CD4-positive, alpha-beta T cell treated with Interleukin-15 for 4 hours (primary cell): ENCODE measurements at places on chromosomes 3 and 15.

GRCh38 chr3:107216711-107217110 lies 160.5 kb upstream of the CCDC54 start:
- no peak for DNase-seq

- DNase-seq, result peak; percentile 22
Measured at GRCh38 chr3:38960953-38961622, 90.7 kb downstream of the SCN11A start.

- no peak for DNase-seq
Measured at GRCh38 chr3:65641777-65642176, 396.9 kb downstream of the MAGI1 start.

- no peak for DNase-seq
Measured at GRCh38 chr15:56786966-56787365, 53.7 kb upstream of the ZNF280D start.

DNA sequence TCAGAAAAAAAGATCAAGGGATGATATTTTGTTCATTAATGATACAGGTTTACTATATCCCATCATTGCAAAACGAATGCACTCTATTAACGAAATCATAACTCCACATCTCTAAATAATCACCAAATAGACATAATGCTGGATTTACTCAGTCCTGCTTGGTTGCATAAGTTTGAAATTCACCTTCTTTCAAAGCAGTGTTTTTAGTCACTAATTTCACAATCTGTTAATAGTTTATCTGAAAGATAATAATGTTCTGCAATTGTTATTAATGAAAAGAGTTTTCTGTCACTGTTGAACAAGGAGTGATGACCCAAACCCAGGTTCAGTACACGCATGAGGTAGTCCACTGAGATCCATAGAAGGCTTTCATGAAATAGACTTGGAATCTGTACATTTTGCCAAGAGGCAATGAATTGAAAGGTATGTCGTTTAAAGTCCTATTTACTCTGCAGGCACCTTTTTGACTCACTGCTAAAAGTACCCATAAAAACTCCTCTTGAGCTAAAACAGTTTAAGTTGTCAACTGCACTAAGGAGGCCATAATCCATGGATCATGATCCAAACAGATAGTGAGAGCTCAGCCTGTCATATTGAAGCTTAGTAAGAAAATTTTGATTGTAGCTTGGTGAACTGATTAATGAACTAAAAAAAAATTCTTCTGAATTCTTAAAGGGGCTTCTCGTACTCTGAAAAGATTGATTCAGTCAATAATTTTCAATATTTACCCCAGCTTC lies 75.6 kb upstream of the MBNL1 start:
- DNase-seq, result no peak

DNA sequence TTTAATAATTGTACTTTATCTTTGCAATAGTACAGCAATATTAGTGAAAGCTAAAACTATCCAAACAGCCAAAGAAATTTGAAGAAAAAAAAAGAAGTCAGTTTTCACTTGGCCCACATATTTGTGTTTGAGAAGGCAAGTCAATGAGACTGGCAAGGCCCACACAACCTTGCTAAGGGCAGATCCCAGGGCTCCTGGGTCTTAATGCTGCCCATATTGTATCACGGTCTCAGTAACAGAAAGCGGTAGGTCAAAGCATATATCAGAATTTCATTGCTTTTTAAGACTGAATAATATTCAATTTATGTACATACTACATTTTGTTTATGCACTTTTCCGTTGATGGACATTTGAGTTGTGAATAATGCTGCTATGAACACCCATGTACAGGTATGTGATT lies 262.0 kb upstream of the TOPAZ1 start:
- DNase-seq, result no peak

- no peak for DNase-seq
Measured at GRCh38 chr3:197508051-197508451, 47.7 kb downstream of the BDH1 start.

DNA sequence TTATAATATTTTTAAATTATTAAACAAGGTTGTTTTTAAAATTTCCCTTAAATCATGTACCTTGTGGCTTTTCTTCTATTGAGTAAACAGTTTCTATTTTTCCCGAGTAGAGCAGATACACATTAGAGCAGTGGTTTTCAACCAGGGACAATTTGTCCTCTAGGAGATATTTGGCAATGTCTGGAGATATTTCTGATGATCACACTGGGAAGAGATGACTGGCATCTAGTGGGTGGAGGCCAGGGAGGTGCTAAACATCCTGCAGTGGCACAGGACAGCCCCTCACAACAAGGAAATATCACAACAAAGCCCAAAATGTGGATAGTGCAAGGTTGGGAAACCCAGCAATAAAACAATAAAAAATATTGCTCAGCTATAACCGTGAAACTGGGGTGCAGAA lies 113.0 kb upstream of the PTPRG start:
- DNase-seq, result no peak

GRCh38 chr3:45688194-45688881 lies 858 bp upstream of the SACM1L start:
- no peak for DNase-seq

- DNase-seq, result no peak
Measured at GRCh38 chr15:80419546-80419945, 15.4 kb downstream of the ARNT2 start.

GRCh38 chr15:64809649-64810496 lies 15.6 kb downstream of the PIF1 start:
- DNase-seq, result peak; percentile 67

GRCh38 chr3:45137656-45138181 lies 8.5 kb downstream of the CDCP1 start:
- no peak for DNase-seq

- DNase-seq, result no peak
Measured at GRCh38 chr15:48989170-48989569, 25.5 kb upstream of the SHC4 start.

GRCh38 chr3:101279162-101279561 lies 41.2 kb downstream of the IMPG2 start:
- DNase-seq, result no peak

GRCh38 chr3:186551387-186551786 lies 7.2 kb upstream of the CRYGS start:
- DNase-seq, result no peak

DNA sequence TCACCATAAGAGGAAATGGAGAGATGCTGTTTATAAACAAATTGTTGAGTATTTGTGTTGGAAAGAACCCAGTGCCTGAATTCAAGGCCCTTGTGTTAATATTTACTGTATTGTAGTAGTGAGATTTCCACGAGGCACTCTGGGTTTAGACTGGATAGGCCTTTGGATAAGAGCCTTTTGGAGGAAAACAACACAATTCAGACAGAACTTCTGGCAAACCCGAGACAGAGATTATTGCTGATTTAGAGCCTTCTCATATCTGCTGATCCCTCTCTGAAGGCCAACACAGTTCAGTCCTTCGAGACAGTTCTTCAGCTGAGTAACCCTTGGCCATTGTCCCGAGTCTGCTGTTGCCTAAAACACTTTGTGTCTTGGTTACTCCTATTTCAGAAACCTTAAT lies 55.7 kb downstream of the LMCD1 start:
- no peak for DNase-seq

- no peak for DNase-seq
Measured at GRCh38 chr15:42088801-42089640, 5.3 kb downstream of the PLA2G4D start.

DNA sequence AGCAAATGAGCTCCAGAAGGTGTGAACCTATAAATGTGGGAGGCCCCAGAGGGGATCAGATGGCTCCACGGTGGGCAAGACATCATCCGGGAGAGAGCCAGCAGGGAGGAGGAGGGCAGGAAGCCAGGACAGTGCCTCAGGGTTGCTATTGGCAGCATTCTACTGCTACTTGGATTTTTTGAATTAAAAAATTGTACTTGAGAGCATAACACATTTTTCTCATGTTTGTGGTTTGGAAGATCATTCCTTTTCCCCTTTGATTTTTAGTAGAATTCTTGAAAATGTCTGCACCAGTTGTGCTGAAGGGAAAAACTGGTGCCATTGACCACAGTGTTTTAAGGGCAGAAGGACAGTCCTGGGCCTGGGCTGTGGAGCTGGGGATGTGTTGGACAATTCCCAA lies 59.2 kb downstream of the LYZL4 start:
- DNase-seq, result no peak

DNA sequence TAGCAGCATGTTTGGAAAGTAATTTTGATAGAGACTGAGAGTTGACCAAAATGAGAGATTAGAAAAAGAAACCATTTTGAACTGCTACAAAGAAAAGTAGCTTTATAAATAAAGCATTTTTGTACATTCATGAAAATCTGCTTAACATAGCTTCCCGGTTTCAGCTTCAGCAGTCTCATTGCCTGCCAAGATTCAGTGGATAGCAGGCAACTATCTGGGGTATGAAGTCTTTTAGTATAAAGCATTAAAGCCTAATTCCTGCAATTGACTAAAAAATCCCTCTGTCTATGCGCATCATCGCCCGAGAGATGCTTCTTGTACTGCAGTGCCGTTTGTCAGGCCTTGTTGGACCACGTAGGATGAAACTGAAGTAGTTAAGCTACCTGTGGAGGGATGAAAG lies 588.4 kb downstream of the NAALADL2 start:
- no peak for DNase-seq

DNA sequence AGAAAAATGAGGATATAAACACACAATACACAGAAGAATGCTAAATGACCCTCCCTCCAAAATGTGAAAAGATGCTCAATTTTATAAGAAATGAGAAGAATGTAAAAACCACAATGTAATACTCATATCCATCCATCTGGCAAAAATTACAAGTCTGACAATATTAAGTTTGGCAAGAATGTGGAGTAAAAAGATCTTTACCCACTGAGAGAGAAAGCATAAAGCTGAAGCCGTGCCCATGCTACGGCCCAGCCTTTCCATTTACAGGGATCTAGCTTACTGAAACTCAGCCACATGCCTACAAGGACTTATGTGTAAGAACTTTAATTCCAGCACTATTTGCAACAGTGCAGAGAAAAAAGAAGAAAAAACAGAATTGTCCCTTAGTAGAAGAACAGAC lies 42.9 kb downstream of the ATP13A3 start:
- DNase-seq, result no peak

DNA sequence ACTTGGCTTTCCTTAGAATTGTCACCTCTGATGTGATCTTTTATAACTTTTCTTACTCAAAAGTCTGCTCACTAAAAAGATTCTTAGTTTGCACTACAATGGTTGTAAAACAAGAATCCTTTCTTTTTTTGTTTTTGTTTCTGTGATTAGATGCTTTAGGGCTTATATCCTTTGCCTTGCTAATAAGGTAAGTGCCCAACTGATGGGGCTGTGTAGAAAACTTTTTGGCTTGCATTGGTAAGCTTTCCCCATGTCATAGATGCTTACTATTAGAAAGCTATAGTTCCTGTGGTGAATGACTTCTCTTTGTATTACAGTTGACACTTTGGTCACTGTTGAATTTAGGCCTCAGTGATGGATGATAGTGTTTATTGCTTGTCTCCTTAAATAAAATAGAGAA lies 5.1 kb downstream of the ABHD5 start:
- DNase-seq, result no peak

- no peak for DNase-seq
Measured at GRCh38 chr3:136545664-136546268, 206.4 kb downstream of the STAG1 start.

DNA sequence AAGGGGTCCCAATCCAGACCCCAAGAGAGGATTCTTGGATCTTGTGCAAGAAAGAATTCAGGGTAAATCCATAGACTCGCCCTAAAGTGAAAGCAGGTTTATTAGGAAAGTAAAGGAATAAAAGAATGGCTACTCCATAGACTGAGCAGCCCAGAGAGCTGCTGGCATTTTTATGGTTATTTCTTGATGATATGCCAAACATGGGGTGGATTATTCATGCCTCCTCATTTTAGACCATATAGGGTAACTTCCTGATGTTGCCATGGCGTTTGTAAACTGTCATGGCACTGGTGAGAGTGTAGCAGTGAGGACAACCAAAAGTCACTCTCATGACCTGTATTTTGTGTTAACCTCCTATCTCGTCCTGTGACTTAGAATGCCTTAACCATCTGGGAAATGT lies 142.2 kb downstream of the DOCK3 start:
- no peak for DNase-seq

DNA sequence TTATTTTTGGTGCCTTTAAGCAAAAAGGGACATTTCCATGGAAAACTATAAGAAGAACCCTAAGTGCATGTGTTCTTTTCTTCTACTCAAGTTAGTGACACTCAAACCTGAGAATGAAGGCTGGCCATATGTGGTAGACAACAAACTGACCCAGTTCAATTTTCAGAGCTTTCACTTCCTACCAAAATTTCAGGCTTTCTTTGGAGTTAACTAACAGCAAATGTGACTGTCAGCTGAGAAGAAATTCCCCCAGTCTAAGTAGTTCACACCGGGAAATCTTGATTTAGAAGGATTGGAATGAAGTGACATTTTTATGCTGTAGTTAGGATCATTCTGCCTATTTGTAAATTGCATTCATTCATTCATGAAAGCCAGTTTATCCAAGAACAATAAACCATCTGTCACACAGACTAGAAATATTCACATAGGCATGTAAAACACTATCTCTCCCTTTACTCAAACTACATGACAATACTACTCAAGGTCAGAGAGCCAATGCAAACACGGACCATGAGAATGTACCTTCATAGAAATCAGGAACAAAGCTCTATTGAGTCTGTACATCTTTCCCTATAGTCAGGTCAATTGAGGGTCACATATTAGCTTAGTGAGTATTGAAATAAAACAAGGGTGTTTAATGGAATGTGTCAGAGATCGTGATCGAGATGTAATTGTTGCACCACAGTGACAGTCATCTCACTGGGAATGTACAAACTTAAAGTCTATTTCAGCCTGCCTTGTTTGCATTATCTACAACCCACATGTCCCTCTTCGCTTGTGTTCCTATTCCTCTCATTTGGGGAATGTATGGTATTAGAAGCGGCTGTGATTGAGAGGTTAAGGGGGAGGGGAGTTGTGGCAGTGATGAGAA lies 113.8 kb upstream of the TGFBR2 start:
- DNase-seq, result no peak

- no peak for DNase-seq
Measured at GRCh38 chr3:137171834-137172603, 214.2 kb downstream of the IL20RB start.

DNA sequence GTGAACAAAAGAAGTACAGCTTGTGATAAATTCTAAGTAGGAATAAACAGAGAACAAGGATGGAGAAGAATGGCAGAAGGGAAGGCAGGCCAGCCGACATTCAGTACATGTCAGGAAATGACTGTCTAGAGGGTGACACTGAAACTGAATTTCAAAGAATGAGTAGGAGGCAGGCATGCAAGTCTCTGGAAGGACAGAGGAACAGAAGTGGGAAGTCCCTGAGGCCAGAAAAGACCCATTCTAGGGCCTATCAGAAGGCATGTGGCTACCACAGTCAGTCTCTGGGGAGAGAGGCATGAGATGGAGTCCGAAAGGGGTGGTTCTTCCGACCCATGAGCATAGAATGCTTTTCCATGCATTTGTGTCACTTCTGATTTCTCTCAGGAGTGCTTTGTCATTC lies 243.5 kb upstream of the UBE2E2 start:
- no peak for DNase-seq
